ENCODE measurements at places on chromosomes 5 and 9. TPM values are rescaled to one million over a fixed set of nuclear protein-coding genes. Genes with fewer than 3 reads are reported as not detected.

- no peak for DNase-seq
These were observed 96.7 kb upstream of the SEMA6A start for GRCh38 chr5:116671211-116671736.

STK32A gene
- polyA plus RNA-seq, result 0.03 TPM

DNA sequence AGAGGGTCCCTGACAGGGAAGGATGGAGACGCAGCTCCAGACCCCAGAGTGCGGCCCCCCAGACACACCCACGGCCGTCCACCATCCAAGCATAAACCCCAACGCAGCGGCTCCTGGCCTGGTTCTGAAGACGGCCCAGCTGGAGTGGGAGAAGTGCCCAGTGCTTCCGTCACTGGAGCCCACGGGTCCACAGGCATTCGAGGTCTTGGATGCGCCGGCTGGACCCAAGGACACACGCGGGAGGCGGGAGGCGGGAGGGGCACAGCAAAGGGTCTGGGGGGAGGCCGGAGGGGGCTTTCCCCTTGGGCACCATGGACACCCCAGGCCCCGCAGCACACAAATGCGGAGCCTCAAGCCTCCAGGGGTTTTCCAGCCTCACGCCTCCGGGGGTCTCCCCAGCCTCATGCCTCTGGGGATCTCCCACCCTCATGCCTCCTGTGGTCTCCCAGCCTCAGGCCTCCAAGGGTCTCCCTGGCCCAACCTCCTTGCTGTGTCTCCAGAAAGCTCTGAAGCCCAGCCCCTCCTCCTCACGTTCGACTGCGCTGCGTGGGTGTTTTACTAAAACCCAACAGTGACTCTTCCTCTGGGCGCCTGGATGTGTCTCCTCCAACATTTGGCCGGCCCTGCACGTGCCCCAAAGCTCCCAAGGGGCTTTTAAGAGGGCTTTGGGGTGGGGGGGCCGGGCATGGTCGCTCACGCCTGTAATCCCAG is 15.2 kb downstream of the EXD3 start:
- DNase-seq, result no peak

- no peak for DNase-seq
These were observed 10.8 kb downstream of the KLF4 start for GRCh38 chr9:107478805-107479204.

- DNase-seq, result no peak
These were observed 85.4 kb downstream of the NTRK2 start for GRCh38 chr9:84754881-84755280.

- no peak for DNase-seq
These were observed 188.7 kb upstream of the MRPS30 start for GRCh38 chr5:44619875-44620610.

- peak; percentile 70 for DNase-seq
These were observed 24.2 kb downstream of the TRIO start for GRCh38 chr5:14167211-14167845.

GABRA6 gene
- polyA plus RNA-seq, result not detected

- DNase-seq, result no peak
These were observed 110.5 kb downstream of the EPB41L4A start for GRCh38 chr5:112308608-112309007.

- DNase-seq, result no peak
These were observed 101.6 kb upstream of the PCA3 start for GRCh38 chr9:76662476-76663281.

ZDHHC21 gene
- polyA plus RNA-seq, result 1.8 TPM

DNA sequence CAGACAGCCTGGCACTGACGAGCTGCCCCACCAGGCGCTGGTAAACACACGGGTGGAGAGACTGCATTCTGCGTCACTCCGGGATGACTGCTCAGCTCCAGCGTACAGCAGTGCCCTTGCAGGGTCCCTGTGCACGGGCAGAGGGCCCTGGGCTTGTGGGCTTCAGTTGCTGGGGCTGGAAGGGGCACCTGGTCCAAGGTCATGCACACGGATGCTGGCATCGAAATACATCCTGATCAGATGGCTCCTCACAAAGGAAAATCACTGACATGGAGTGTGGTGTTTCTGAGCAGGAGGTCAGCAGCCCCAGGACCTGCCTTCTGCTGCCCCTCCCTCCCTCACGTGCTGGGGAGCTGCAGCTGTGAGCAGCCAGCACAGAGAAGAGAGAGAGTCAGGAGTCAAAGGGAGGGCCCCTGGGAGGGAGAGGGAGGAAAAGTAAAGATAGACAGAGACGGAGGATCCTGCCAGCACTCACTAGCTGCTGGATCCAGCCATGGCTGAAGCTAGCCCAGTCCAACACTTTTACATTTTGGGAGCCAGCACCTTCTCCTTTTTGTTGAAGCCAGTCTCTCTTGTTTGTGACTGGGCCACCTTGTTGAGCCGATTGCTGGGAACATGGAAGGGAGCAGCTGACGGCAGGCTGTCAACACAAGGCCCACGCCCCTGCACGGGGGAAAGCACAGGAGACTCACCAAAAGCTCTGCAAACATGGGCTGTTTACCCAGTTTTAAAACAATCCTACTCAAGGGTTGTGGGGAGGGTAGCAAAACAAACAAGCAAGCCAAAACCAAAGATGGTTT is 166.5 kb upstream of the PHYKPL start:
- DNase-seq, result no peak

- peak; percentile 3 for DNase-seq
These were observed 96.0 kb upstream of the SLC12A2 start for GRCh38 chr5:127987354-127988145.

GRCh38 chr9:135974220-135974573 is 13.0 kb upstream of the UBAC1 start:
- no peak for DNase-seq

GRCh38 chr9:16134351-16134750 is 581.5 kb downstream of the CCDC171 start:
- no peak for DNase-seq

DNA sequence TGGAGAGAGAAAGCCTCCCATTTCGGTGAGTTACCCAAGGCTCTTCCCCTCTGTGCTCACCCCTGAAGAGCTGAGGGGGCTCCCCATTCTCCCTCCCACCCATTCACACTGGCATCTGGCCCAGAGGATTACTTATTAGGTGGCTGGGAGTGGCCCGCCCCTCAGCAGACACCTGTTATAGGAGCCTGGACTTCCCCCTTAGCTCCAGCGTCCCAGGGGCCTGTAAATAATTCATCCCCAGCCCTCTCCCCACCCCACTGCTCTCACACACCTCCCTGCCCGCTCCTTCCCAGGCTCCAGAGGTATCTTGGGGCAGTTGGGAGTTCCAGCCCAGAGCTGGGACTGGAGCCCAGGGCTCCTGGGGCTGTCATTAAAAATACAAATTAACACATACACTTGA is 11.6 kb upstream of the SLC6A7 start:
- no peak for DNase-seq

DNA sequence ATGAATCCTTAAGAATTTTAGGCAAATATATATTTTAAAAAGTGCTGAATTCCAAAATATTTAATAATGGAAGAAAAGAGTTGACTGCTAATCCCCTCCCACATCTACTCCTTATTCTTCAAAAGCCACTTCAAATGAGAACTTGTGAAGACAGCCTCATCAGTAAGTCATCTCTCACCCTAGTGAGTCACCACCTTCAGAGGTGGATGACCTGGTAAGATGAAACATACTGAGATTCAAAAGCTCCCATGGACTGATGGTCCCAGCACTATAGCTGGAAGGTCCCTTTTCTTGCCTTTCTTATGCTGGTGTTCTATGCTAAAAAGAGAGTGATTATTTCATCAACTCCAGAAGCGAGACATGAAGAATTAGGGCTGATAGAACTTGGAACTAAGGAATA is 37.8 kb upstream of the SPDL1 start:
- peak; percentile 4 for DNase-seq
